ENCODE measurements at places on chromosomes 7 and 10.
A peak's percentile ranks its signal among the peaks of the same experiment; 100 is the strongest.

GRCh38 chr10:79927111-79927828, 21.6 kb downstream of the SFTPD start:
- no peak for DNase-seq

DNA sequence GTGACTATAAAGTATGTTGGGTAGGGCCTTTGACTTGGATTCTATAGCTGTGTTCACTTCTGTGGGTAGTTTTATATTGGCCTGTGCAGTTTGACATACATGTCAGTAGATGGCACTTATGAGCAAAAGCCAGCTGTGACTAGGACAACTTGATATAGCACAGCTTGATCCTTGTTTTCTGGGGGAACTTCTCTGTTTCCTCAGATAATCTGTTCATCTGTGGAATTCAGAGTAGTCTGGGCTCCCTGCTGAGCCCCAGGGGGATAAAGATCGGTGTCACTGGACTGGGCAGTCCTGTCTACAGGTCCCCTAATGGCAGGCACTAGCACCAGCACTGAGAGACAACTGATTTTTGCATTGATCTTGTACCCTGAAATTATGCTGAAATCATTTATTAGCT, 25.4 kb downstream of the CYP2C9 start:
- DNase-seq: no peak

GRCh38 chr7:36670585-36671431, 53.5 kb downstream of the AOAH start:
- DNase-seq: peak; percentile 27

- no peak for DNase-seq
Observed at GRCh38 chr10:67401711-67402110, 294.3 kb downstream of the CTNNA3 start.

DNA sequence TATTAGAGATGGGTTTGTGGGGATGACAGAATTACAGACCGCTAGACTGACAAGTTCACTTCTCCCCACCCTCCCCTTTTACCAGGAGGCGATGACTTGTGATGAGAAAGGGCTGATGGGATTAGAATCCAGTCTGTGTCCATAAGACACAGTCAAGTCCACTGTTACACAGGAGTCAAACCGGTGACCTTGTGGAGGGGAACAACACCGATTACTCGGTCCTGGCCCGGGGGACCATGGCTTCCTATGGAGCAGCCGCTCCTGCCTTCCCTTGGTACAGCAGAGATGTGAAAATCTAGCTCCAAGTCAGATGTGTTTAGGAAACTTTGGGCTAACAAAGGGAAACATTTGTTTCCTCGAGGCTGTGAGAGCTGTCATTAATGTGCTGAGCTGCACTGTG, 105.5 kb downstream of the ACTR3B start:
- no peak for DNase-seq

GRCh38 chr7:104382616-104383015, 54.2 kb downstream of the LHFPL3 start:
- DNase-seq: no peak

DNA sequence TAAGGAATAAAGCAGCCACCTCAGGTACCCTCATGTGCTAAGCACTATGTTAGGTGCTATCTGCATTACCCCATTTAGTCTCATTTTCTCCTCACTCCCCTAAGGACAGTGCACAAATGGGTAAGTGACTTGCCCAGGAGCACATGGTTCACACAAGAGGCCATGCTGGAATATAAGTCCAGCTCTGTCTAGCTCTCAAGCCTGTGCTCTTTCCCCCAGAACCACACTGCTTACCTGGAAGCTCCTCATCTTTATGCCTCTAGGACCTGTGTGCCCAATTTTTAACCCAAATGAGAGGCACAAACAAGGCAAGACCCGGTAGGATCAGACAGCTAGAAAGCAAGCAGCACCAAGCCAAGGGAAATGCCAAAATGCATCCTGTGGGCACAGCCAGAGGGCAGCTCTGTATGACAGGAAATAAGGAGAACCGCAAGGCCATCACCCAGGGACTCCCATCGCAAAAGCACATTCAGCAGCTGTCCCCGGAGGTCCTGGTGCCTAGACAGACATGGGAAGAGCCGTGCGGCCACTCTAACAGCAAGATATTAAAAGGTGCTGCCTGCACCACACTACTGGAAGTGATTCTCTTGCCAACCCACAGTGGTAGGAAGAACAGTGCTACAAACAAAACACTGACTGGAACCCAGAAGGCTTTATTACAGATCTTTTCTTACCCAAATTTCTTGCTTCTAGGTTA, 88.1 kb downstream of the GSAP start:
- no peak for DNase-seq
